ENCODE measurements at places on chromosomes 12 and 14.
A peak's percentile ranks its signal among the peaks of the same experiment; 100 is the strongest.

DNA sequence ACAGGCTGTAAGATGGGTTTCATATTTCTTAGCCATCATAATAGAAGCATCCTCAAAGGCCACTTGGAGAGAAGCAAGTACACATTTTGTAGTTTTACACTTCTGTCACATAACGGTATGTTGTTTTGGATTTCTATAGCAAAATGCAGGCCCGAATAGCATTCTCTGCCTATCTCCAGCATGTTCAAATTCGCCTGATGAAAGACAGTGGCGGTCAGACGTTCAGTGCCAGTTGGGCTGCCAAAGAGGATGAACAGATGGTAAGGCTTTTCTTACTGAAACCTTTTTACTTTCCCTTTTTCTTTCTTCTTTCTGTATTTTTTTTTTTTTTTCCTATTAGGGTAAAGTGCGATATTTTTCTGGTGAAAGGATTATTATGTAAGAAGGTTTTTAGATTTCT lies 110.5 kb downstream of the TTLL5 start:
- no peak for DNase-seq

DNA sequence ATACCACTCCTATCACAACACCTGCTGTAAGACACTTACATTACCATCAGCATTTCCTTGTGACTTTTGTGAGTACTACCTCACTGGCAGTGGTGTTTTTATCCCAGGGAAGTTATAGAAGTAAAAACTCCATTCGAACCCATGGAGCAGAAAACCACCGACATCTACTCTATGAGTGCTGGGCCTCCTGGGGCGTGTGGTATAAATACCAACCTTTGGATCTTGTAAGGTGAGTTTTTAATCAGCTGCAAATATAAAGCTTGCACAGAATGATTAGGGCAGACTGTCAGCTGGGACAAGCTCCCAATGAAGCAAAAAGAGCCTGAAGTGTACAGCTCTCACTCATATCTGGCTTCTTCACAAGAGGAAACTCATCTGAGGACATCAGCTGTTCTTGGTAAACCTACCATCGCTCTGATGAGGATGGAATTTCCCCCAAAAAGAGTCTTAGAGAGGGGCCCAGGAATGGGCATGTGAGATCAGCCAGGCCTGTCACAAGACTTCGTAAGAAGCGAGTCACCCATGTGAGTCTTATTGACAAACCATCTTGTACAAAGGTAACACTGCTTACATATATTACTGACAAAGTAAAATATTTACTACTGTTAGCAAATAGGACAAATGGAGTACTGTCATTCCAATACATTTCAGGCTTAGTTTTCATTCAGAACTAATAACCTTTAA lies 170.0 kb downstream of the SLC5A8 start:
- DNase-seq = no peak

DNA sequence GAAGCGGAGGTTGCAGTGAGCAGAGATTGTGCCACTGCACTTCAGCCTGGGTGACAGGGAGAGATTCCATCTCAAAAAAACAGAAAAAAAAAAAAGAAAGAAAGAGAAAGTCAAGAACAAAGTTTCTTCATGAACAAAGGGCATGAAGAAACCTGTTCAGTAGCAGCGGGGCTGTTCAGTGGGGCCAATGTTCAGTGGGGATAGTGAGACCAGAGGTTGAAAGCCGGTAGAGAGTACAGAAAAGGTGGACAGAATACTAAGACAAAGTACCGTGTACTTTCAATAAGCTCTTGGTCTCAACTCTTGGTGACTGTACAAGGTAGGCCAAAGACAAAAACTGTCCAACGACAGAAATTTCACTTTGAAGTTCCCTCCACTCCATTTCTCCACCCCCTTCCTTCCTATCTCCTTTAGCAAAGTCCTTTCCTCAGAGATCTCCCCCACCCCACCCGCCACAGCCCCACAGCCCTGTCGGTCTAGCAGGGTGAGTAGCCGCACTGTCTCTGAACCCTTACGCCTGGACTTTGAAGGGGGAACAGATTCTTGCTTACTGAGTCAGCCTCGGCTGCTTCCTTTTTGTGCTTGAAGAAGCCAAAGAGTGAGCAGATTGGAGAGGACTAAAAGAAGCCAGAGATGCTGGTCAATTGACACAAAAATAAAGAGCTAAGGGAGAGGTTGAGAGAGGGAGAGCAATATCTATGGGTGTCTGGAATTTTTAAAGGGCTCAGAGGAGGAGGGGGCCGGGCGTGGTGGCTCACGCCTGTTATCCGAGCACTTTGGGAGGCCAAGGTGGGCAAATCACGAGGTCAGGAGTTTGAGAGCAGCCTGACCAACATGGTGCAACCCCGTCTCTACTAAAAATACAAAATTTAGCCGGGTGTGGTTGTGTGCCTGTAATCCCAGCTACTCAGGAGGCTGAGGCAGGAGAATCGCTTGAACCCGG lies 44.2 kb upstream of the FOS start:
- DNase-seq = peak; percentile 80

GRCh38 chr12:223841-224240 lies 9.9 kb upstream of the SLC6A12 start:
- DNase-seq = no peak

- no peak for DNase-seq
These were observed 1.7 kb downstream of the ANGEL1 start for GRCh38 chr14:76810953-76811400.

- no peak for DNase-seq
These were observed 8.5 kb upstream of the AMN1 start for GRCh38 chr12:31737345-31737744.

GRCh38 chr14:45144658-45145057 lies 8.9 kb downstream of the FANCM start:
- DNase-seq = no peak

GRCh38 chr12:9646794-9647781 lies 22.4 kb upstream of the CLEC2D start:
- DNase-seq = no peak

DNA sequence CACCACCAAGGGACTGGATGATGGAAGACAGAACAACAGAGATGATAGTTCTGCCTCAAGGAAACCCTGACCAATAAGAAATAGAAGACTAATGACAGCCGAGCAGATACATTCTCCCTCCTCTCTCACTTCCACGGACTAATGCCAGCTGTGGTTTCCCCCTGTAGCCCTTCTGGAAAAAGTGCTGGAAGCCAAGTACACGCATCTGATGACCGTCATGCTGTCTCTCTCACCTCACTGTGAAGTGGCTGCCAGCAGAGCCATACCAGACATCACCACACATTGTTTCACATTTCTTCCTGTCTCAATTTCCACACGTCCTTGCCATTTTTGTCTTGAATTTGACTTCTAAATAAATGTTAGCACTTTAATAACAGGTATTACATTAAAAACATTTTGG lies 2.9 kb downstream of the TAS2R43 start:
- DNase-seq = no peak

GRCh38 chr14:53037016-53037415 lies 86.2 kb upstream of the FERMT2 start:
- no peak for DNase-seq

DNA sequence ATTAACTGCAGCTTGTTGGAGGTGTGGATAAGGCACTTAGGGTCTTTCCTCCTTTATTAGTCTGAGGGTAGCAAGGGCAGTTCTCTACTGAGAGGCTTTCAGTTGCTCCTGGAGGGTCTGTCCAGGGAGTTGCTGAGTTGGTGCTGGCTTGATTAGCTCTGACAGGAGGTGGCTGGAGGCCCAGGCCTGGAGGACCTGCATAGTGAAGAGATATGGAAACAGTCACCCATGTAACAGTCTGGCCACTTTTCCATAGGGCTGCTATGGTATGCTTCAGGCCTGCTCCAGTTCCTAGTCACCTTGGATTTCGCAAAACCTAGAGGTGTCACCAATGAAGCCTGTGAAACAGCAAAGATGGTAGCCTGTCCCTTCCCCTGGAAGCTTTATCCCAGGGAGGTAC lies 143.3 kb upstream of the SLC38A2 start:
- DNase-seq = no peak

- DNase-seq = no peak
These were observed 161.0 kb downstream of the SLC38A4 start for GRCh38 chr12:46664761-46665287.
